AG08395 (cell line): ENCODE measurements at places on chromosomes 3 and 15.

DNA sequence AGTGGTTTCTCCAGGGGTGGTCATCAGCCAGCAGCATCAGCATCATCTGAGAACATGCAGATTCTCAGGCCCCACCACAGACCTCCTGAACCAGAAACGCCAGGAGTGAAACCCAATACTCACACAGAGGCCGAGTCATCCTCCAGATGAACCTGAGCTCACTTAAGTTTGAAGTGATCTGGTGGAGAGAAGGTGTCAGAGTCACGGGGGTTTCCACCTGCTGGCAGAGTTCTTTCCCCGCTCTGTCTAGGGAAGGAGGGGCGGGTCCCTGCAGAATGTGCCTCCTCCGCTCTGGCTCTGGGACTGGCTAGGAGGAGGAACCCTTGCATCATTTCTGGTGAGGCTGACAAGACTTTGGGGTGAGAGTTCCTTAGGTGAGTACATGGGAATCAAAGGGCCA, 13.3 kb upstream of the KIF23 start:
- DNase-seq: no peak

- DNase-seq: no peak
Measured at GRCh38 chr3:126295407-126295939, 61.7 kb downstream of the KLF15 start.

- DNase-seq: no peak
Measured at GRCh38 chr3:152277198-152277597, 8.5 kb downstream of the MBNL1 start.

DNA sequence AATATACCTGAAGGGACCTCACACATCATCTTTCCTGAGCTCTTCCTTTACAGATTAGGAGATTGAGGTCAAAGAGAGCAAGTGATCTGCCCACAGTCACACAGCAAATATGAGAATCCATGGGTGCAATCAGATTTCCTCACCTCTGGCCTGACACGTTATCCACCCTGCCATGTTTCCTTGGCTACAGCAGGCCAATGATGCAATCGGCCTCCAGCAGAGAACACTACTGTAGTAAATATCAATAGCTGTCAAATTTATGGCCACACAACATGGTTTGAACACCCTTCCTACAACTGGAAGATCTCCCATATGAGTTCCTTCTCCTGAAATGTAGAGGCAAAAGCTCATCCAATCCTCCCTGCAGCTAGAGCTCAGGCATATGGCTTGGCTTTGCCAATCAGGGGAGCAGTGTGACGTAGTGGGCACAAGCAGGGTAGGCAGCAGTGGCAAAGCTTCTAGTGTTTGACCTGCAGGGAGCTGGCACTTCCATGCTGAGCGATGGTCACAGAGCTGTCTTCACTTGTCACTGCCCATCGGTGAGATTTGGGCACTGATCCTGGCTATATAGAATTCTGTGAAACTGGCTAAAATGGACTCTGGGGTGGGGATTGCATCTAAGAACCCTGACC, 271.3 kb downstream of the TJP1 start:
- DNase-seq: no peak

GRCh38 chr3:58202917-58203360, 7.8 kb downstream of the DNASE1L3 start:
- DNase-seq: no peak

DNA sequence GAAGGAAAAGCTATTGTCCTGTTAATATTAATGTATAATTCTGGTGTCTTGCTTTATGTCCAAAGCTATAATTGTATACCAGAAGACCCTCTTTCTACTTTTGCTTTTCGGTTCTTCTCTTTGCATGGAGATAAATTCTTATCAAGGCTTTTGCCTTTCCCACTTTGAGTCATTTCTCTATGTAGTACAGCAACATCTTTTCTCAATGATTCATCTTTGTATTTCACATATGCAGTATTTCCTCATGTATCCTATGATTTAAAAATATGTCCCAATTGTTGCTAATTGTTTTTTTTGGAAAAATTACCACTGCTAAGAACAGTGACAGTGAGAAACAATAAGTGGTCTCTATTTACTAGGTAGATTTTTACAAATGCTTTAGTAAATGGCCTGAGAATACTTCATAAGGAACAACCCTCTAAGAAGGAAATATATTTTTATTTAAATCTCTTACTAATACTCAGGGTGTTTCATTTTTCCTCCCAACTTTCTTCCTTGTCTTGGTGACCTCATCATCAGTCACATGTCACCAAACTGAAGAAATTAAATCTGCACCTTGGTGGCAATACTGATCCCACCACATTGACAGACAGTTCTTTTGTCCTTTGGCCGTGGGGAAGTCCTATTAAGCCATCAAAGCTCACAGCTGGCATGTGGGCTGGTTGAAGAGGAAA, 290.6 kb downstream of the SATB1 start:
- peak; percentile 35 for DNase-seq

DNA sequence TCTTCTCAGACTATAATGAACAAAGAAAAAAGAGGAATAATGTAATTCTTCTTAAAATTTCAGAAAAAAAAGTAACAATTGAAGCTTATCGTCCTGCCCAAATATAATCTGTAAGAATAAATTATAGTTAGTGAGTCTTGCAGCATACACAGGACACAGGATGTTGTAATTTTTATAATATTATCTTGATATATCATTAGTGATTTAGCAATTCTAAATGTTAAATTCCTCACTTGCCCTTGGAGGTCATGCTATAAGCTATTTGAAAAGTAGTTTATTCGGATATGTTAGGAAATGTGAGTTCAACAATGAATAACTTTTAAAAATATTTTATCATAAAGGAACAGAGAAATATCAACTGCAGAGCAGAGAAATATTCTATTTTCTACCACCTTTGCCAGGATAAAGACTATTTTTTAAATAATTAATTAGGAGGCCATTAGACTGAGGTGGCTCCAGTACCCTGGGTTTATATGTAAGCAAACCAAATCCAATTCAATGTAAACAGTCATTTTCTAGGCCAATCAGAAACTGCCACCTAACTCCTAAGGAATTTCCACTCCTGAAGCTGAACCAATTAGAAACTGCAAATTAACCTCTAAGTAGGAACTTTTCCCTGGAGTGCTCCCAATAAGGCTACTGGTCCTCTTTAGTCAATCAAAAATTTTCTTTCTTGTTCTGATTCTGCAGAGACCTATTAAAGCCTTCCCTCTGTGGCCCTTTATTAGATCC, 1109.3 kb downstream of the ROBO2 start:
- DNase-seq: no peak

GRCh38 chr15:80730926-80731325, 35.8 kb downstream of the ABHD17C start:
- no peak for DNase-seq

DNA sequence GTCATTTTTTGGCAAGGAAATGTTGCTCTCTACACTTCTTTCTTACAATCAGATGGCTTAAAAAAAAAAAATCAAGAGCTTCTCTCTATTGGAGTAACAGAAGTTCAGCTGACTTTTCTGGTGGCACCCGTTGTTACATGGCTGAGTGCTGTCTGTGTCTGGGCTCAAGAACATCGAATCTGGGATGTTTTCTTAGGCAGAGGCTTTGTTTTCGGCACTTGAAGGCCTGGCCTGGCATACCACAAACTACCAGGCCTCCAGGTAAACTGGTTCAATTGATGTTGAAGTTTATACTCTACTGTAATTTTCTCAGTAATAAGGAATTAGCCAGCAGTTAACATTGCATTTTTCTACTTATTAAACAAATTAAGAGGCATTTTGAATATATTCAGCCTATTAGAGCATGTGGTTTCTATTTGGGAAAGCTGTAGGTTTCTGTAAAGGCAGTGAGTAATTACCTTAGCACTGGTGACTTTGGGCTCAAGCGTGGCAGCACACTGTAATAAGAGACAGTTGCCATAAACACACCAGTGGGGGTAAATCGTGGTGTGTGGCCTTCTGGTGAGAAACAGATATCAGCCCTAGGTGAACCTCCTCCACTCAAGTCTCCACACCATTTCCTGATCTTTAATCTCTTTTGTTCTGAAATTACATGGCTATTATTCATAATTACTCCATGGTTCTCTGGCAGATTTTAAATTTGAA, 544.7 kb downstream of the MECOM start:
- no peak for DNase-seq

GRCh38 chr3:197994736-197995135, 34.7 kb downstream of the LMLN start:
- DNase-seq: no peak

DNA sequence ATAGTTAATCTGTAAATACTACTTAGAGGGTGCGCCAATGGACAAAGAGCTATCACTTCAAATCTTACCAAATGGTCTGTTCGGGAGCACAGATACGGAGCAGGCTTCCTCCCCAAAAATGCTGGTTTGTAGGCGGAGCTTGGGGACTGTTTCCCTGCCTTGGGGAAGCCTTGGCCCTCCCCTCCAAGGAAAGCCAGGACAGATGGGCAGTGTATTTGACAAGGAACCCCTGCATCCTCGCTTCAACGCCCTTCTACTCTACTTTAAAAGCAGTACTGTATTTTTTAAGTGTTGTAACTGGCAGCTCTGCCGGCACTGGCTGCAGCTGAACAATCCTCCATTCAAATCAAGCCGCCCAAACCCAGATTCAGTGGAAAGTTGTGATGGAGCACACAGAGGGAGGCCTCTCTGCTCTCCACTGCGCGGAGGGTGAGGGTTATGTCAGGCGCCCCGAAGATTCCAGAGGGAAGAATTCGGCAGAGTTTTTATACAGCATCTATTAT, 83.1 kb upstream of the FNDC3B start:
- no peak for DNase-seq

GRCh38 chr15:57761562-57761961, 55.0 kb downstream of the POLR2M start:
- no peak for DNase-seq

GRCh38 chr15:29480278-29480677, 210.7 kb upstream of the NSMCE3 start:
- no peak for DNase-seq

DNA sequence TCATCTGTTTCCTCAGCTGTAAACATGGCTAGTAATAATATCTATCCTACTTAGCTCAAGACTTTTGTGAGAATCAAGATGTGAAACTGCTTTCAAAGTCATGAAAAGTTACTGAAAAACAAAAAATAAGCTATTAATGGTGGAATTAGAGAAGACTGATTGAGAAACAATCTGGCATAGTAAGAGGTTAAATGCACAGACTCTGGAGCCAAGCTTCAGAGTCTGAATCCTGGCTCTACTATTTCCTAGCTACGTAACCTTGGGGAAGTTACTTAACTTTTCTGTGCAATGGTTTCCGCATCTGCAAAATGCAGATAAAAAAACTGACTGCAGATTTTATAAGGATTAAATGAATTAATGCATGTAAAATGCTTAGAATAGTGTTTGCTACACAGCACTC, 28.8 kb downstream of the LRRFIP2 start:
- no peak for DNase-seq

- no peak for DNase-seq
Measured at GRCh38 chr3:53531749-53532148, 37.3 kb downstream of the CACNA1D start.

DNA sequence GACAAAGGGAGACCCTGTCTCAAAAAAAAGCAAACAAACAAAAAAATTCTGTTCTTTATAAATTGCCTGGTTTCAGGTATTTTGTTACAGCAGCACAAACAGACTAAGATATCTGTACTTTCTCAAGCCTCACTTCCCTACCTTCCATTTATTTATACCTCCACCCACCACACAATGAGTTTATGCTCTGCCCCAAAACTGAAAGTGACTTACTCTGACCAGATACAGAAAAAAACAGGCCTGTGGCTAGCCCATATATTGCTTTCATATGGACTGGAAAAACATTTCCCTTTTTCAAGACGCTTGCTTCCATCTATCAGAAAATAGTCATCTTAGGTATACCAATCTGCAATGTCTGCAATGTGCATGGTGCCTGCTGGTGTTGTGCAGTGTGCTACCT, 8.7 kb upstream of the GPD1L start:
- DNase-seq: no peak

DNA sequence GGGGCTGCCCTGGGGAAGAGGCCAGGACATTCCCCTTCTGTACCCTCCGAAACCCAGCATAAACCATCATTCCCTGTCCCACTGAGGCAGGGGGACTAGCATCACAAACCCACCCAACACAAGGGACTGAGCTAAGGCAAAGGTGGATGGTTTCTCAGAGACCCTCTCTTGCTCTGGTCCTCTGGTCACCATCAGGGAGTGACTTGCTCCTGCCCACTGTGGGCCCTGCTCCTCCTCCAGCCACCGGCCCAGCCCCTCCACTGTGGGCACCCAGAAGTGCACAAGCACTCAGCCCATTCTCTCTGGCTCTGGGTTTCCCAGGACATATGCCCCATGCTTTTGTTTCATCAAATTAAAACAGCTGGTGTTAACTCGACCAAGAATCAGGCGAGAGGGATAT, 44.9 kb downstream of the PTH1R start:
- DNase-seq: no peak

GRCh38 chr3:123535580-123535979, 49.3 kb downstream of the HACD2 start:
- peak; percentile 74 for DNase-seq

- no peak for DNase-seq
Measured at GRCh38 chr15:43360821-43361220, 10.0 kb downstream of the ZSCAN29 start.

- DNase-seq: no peak
Measured at GRCh38 chr3:76362643-76363042, 577.3 kb upstream of the ZNF717 start.

- DNase-seq: no peak
Measured at GRCh38 chr3:53641397-53641796, 147.0 kb downstream of the CACNA1D start.

DNA sequence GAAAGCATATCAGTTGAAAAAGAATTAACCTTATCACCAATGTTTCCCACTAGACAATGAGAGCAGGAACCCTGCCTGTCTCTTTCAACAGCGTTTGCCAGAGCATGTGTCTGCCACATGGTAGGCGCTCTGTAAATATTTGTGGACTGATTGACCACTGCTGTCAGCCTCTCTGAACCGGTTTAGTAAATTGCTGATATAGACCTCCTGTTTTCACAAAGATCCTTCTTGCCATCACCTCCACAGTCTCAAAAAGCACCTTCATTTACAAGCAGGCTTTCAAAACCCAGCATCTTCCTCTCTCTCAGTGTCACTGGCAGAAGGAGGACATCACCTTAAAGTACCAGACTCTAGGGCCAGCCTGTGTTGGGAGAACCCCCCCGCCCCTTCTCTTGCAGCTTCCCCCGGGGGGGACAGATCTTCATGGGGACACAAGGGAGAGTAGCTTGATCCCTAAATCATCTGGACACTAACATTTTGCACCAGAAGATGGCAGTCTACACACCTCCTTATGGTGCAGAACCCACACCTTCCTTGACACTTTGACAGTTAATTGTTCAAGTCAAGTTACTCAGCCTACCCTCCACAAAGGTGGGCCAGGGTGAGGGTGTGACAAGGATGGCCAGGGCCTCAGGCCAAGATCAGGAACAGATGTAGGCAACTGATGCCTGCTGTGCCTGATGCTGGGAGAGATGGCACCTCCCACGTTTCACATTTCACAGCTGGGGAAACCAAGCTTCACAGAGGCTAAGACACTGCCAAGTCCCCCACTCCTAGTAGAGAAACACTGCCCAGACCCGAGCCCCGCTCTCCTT, 37.8 kb upstream of the USP3 start:
- DNase-seq: peak; percentile 69
